ENCODE measurements at places on chromosomes 7 and 10.
A peak's percentile ranks its signal among the peaks of the same experiment; 100 is the strongest.

- DNase-seq: no peak
Measured at GRCh38 chr7:101858437-101859385, 41.3 kb downstream of the CUX1 start.

DNA sequence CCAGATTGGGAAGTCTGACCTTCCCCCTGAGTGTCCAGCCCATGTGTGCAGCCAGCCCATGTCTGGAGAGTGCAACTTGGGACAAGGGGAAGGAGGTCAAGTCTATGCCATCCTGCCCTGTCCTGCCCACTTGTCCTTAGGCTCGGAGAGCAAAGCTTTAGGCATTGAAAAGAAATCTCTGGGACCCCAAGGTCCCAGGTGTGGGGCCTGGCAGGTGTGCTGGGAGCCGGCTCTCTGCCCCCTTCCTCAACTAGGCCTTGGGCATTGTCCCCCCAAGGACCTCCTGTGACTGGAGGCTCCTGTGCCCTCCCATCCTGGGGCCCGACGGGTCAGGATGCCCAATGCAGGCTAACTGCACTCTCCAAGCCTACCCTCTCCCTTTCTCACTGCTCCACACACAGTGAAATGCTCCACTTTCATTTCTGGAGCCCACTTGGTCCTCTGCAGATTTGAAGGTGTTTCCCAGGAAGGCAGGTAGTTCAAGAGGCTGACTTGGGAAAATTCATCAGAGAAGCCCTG lies 124.7 kb downstream of the PTPN20 start:
- peak; percentile 27 for DNase-seq

DNA sequence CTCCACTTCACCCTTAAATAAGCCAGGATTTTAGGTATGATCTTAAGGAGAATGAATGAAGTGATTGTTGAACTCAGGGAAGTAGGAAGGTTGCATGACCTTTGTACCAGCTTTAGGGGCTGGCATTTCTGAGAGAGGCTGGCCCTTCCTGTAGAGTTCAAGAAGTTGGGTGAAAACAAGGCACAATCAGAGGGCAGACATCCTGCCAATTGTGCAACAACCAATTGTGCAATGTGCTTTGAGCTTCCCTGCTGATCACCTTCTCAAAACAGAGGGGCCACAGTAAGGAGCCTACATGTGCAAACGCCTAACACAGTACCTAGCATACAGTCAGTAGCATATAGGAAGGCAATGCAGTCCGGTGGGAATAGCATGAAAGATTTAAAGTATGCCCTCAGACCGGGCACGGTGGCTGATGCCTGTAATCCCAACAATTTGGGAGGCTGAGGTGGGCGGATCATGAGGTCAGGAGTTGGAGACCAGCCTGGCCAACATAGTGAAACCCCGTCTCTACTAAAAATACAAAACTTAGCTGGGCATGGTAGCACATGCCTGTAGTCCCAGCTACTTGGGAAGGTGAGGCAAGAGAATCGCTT lies 5.4 kb downstream of the CPVL start:
- DNase-seq: no peak

DNA sequence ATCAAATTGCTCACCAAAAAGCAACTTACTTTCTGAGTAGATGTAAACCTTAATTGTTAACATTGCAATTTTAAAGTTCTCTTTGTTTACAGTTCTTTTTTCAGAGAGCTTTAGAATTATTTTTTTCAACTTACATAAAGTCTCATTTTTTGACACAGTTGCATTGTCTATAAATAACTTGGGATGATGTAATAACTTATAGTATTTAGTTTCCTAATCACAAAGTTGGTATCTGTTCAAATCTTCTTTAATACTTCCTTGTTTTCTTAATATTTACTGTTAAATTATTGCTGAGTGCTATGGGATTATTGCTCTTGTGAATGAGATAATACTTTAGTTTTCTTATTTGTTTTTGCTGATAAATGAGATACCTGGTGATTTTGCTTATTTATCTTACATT lies 18.9 kb upstream of the SUV39H2 start:
- no peak for DNase-seq

DNA sequence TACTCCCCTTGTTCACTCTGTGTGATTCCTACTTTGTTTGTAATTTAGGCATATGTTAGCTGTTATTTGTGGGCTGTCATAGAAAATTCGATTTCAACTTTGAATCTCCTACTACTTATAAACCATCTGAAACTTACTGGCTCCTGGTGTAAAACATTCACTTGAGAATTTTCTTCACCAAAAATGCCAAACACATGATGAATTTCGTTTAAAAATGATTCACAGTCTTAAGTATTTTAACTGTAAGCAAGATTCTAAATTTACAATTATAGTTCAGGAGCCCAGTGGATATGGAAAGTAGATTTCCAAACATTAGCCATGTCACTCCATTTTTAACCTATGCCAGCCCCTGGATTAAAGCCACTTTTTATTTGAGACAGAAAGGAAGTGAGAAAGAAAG lies 3.1 kb downstream of the CPED1 start:
- DNase-seq: no peak

- DNase-seq: no peak
Measured at GRCh38 chr7:18574235-18574540, 78.6 kb downstream of the HDAC9 start.

DNA sequence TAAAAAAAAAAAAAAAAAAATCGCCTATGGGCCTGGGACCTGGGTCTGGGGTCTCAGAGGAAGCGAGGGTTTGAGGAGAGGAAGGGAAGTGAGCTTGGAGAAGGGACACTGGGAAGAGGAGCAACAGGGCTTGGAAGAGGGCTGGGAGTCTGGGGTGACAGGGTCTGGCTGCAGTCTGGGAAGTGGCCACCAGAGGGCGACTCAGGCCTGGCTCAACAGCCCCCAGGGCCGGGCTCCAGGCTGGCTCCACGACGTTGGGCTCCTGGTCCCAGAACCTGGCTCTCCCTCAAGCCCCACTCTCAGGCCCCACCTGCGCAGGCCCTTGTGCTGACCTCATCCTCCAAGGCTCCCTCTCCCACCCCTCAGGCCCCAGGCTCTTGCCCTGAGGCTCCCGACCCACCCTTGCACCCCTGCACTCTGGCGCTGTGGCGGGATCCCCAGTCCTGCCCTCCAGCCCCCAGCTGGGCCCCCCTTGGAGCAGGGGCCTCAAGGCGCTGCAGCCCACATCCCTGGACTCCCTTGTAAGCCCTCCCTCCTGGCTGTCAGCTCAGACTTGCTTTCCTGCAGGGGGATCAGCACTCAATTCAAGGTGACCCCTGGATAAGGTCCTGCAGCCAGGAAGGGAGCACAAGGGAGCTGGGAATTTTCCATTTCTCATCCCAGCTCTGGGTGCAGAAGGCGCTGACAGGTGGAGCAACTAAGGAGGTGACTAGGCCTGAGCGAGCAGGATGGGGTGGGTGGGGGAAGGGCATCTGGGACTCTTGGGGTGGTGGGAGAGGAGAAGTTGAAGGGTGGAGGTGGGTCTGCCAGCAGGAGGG lies 5.4 kb upstream of the SPACDR start:
- peak; percentile 92 for DNase-seq

GRCh38 chr10:80322711-80323110 lies 33.3 kb upstream of the MAT1A start:
- no peak for DNase-seq

GRCh38 chr10:119680050-119680449 lies 28.9 kb downstream of the BAG3 start:
- no peak for DNase-seq

DNA sequence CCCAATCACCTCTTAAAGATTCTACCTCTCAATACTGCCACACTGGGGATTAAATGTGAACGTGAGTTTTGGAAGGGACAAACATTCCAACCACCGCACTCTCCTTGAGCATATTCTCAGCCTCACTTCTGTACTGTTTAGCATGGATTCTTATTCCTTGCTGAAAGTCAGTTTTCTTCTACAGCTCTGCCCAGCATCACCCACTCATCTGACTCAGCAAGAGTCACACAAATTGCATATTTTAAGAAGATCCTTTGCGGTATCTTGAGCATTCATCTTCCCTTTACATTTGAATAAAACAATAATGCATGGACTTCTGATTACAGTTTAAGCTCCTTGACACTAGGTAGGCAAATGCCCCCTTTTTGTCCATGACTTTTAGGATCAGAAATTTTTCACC lies 251.6 kb upstream of the MKLN1 start:
- DNase-seq: no peak

- DNase-seq: peak; percentile 38
Measured at GRCh38 chr10:110833941-110834628, 37.6 kb upstream of the PDCD4 start.

DNA sequence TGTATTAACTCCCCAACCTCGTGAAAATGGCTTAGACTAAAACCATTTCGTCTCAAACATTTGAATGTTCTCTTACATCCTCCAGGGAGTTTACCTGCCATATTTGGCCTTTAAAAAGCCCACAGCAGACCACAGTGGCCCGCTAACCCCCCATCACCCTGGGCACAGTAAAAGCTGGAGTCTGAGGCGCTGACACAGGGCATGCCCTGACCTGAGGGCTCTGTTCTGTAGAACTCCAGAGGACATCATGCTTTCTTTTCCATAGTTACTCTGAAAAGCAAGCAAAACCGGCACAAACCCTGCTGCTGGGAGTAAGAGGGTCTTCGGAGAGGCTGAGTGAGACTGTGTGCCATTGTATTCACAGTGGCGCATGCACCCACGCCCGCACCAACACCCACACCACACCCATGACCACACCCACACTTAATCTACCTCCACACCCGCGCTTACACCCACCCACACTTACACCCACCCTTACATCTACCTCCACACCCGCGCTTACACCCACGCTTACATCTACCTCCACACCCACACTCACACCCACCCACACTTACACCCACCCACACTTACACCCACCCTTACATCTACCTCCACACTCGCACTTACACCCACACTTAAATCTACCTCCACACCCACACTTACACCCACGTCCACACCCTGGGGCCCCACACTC lies 32.1 kb downstream of the LRRC27 start:
- no peak for DNase-seq

DNA sequence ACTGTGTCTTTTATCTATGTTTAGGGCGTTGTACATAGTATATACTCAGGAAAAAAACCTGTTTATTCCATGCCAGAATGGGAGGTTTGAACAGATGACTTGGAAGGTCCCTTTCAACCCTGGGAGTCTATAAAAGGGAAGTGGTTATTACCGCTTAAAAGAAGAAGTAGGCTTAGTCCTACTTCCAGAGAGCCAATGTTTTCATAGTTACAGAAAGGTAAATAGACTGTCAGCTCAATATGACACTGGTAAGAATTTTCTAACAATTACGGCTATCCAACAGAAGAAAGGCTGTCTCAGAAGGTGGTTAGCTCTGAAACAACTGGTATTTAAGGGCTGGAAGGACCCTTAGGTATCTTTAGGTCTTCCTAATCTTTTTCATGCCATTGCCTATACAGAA lies 1.1 kb upstream of the TFAM start:
- DNase-seq: no peak

DNA sequence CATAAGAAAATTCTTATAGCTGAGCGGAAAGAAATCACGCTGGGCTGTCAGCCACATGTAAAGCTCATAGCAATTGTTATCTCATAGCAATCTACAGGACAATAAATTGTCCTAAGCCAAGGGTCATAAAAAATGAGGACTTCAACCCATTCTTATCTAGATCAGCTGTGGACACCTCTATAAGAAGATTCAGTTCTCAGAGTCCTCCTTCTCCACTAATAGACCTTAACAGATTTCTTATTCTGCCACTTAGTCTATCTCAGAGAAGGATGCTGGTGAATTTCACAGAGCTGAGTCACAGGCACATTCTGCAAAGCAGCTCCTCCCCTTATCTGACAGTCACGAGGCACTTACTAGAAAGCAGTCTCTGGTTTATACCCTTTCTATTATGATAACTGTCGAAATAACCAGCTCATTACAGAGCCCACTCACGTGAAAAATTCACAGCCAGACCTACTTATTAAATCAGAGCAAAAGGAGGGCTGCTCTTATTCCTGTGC lies 185.3 kb upstream of the PCLO start:
- no peak for DNase-seq

DNA sequence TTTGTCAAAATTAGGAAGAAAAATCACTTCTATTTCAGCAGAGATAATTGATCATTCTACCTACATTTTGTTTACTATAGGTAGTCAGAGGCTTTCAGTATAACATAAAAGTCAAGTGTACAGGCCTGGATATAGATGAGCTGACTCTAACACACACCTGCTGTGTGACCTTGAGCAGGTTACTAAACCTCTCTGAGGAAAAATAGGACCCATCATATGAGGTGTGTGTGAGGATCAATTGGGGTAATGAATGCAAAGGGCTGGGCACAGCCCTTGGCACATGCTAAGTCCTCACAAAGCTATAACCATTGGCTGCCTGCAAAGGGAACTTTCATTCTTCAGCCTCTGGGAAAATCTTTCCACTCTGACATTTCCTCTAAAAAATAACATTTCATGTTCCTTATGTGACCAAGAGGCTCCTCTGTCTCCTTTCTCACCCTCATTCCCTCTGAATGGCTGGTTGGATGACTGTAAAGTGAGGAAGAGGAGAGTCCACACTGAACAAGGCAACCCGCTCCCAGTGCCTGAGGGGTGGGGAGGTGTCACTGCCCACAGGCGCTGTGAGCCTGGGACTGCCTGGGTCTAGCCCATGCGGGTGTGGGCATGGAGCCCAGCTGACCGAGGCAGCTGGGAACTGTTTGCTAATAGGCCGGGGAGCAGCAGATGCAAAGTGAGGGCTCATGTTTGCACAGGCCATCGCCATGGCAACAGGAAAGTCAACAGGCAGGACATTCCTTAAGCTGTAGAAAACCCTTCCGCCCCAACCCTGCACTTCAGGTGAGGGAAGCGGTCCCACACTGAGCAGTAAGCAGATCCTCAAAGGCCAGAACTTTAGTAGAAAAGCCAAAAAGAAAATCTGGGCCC lies 36.8 kb downstream of the MYOF start:
- peak; percentile 89 for DNase-seq

DNA sequence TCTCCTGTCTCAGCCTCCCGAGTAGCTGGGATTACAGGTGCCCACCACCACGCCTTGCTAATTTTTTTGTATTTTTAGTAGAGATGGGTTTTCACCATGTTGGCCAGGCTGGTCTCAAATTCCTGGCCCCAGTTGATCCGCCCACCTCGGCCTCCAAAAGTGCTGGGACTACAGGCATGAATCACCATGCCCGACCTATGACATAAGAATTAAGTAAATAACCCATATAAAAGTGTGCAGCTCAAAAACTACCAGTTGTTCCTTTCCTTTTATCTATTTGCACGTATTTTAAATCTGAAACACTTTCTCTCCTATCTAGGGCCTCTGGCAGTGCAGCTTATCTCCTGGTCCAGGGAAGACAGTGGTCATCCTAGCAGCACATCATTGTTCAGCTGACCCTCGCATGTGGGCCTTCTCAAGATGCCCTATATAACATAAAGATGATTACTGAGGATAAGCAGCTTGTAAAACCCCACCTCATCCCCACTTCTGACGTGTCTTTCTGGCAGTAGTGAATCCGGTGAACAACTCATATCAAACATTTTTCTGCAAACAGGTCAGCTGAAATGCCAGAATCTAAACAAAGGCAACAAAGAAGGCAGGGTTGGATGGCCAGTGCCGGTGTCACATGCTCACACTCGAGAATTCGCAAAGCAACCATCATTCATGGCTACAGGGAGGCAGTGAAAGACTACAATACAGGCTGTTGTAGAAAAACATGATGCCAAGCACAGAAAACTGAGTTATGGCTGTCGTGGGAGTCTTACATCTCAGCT lies 36.0 kb upstream of the KCNIP2 start:
- DNase-seq: no peak

GRCh38 chr7:1520539-1521234 lies 9.8 kb upstream of the MAFK start:
- DNase-seq: no peak

GRCh38 chr10:32454148-32454547 lies 8.2 kb downstream of the CCDC7 start:
- no peak for DNase-seq

GRCh38 chr7:123797673-123798531 lies 47.1 kb upstream of the HYAL4 start:
- DNase-seq: no peak
